ENCODE measurements at places on chromosomes 6 and 20.
A peak's percentile ranks its signal among the peaks of the same experiment; 100 is the strongest.

GRCh38 chr6:79913369-79913768 lies 34.0 kb downstream of the ELOVL4 start:
- no peak for DNase-seq

DNA sequence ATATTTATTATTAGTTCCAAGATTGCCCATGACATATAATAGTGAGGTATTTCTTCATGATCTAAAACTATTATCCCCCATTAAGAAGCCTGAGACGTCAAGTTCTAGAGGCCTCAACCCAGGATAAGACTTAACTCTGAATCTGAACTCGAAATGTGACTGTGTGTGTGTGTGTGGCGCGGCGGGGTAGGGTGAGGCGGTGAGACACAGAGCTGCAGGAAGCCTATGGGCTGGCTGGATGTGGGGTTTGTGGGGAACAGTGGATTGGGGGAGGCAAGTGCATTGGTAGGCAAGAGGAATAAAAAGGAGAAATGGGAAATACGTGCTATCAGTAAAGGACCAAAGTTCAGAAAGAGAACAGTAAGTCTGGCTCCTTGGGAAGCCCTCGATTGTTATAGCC lies 66.5 kb upstream of the RNF146 start:
- DNase-seq, result no peak

- DNase-seq, result no peak
Measured at GRCh38 chr6:7112741-7113313, 5.1 kb downstream of the RREB1 start.

DNA sequence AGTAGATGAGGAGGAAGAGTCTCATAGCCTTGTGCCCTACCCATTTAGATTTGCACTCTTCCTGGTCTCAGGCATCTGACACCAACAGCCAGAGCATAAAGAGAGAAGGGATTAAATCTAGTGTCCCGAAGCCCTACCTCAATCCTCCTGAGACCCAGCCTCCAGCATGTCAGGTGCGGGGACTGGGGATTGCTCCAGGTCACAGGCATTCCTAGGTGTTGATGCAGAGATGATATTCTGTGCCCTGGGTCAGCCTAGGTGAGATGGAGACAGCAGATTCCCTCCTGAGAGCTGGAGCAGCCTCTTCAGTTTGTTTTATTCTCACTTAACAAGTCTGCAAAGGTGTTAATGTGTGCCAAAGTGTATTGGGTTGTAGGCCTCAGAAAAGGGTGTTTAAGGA lies 89.8 kb downstream of the ANKRD6 start:
- no peak for DNase-seq

DNA sequence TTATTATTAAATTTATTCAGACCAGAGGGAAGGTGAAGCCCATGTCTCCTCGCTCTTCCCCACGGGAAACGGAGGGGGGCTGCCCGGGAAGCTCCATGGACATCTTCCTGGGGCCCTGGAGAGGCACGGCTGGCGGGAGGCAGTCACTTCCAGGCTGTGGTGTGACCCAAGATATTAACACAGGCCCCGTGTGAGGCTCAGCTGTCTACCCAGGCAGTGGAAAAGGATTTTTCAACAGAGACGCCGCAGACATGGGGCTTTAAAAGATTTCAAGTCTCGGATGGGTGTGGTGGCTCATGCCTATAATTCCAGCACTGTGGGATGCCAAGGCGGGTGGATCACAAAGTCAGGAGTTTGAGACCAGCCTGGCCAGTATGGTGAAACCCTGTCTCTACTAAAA lies 117.9 kb downstream of the ERMARD start:
- no peak for DNase-seq

DNA sequence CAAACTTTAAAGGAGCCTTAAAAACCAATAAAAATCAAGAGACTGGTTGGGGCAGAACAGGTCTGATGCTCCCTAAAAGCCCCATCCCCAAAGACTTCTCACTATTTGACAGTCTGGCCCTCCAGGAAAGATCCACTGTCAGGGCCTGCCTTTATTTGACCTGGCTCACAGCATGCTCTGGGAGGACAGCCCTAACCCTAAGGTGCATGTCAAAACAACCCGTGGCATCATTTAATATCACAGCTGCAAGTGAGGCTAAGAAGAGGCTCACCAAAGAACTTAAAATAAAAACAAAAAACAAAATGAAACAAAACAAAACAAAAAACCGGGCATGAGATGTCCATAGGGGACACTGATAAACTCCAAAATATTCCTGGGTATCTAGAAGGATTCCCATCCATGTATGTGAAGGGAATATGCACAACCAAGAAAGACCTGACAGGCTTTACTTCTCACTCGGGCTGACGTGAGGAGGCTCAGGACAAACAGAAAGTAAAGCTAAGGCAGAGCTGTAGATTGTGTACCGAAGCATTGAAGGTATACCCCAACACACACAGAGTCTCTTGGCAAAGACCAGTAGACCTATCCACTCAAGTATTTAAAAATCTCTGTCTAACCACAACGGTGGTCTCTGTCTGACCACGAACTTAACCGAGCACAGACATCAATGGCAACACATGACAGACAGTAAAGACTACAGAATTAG lies 57.3 kb downstream of the AHI1 start:
- no peak for DNase-seq

DNA sequence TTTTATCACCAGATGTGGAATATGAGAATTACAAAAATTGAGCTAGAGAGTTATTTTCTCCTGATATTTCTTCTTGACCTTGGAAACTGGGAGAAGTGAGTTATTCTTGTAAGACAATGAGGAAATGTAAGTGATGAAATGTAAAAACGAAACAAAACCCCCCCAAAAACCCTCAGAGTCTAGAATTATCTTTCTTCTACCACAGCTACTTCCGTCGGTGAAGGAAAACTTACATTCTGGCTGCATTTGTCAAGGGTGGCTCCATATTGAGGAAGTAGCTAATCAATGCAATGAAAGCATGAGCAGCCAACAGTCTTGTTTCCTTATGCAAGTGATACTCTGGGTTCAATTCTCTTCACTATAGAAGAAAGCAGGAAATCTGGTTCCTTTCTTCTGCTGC lies 661.7 kb upstream of the CITED2 start:
- DNase-seq, result no peak

- no peak for DNase-seq
Measured at GRCh38 chr6:37783856-37784584, 35.5 kb upstream of the ZFAND3 start.

DNA sequence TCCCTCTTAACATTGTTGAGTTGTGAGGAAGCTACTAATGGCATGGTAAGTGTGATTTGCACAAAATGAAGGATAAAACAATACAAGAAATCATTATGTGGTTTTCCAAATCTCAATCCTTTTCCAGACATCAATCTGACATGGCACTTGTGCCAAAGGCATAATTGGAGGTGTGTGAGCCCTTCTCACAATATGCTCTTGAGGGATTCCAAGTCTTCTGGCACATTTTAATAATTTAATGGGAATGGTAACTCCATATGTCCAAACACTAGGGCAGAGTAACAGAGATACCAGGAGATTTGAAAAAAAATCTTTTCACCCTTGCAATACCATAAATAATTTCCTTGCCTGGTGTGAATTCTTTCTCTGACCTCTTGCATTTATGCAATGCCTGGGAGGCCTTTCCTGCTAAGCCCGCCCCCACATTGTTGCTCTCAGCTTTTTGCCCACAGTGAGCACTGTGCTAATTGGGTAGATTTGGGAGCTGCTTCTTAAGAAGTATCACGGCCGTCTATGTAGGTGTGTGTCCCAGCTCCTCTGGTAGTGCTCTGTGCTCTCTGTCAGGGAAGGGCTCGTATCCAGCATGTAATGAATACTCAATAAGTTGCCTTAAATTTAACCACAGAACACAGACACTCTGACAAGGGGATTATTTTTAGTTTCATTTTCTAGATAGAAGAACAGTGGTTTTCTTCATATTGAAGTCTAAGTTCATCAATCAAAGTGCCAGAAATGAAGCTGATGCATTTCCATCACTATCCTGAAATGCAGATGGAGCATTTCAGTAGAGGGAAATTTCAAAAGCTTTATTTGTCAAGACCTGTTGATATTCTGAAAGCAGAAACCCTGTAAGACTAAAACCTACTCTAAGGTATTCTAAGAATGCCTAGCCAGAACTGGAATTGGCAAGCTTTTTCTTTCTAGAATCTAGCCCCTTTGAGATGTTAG lies 54.4 kb upstream of the CEP85L start:
- peak; percentile 88 for DNase-seq

DNA sequence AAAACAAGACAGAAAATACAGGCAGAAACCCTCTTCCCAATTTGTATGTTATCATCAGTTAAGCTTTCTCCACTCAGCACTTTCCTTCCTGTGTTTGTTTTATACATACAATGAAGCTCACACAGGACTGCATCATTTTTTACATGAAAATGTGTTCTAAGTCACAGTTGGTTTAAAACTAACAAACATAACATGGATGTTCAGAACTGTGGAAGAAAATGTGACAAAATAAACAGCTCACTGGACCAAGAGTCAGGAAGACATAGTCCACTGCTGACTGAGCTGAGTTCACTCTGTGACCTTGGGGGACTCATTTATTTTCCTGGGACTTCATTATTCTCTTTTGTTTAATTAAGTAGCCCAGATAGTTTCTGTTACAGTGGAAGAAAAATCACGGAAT lies 331.5 kb downstream of the SYNE1 start:
- DNase-seq, result no peak

DNA sequence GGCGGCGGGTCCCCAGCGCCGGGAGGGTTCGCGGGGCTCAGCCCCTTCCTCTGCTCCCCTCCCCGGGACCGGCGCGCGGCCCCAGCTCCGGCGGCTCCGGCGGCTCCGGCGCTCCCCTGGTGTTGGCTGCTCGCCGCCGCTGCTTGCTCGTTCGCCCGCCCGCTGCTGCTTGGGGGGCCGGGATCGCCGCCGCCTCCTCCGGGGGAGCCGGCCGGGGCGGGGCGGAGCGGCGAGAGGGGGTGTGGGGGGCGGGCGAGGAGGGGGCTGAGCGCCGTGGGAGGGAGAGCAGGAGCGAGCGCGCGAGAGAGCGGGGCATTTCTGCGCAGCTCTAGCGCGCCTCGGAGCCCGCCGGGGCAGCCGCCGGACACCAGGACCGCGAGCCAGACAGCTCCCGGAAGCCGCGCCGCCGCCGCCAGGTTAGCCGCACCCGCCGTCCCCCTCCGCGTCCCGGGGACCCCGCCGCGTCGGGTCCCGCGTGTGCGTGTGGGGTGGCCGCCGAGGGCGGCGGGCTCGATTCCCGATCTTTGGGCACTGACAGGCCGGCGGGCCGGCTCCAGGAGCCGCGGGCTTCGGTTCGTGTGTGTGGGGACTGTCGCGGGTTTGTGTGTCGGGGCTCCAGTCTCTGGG lies 62.0 kb upstream of the EPB41L1 start:
- no peak for DNase-seq

DNA sequence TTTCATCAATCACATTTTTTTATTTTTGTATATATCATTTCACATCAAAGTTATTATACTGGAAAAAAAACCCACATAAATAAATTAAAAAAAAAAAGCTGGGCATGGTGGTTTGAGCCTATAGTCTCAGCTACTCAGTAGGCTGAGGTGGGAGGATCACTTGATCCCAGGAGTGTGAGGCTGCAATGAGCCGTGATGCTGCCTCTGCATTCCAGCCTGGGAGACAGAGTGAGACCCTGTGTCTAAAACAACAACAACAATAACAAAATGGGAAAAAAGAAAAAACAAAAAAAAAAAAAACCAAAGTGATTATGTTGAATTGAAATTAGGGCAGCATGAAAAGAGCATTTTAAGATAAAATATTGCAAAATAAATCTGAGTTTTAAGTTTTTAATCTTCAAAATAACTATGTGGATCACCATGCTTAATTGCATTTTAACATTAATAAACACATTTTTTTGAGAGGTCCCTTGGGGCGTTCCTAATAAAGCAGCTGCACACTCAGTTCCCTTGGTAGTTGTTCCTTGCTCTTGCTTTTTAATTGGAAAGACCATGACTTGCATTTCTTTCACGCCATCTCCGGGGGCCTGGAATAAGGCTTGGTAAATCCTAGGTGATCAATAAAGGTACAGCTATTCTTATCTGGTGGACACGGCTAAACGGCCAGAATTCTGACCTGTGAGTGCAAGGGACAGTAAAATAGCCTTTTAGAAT lies 15.1 kb downstream of the NOX3 start:
- DNase-seq, result no peak

- no peak for DNase-seq
Measured at GRCh38 chr20:62275219-62275618, 27.6 kb upstream of the ADRM1 start.

- DNase-seq, result no peak
Measured at GRCh38 chr6:146027586-146028251, 1.1 kb upstream of the GRM1 start.

DNA sequence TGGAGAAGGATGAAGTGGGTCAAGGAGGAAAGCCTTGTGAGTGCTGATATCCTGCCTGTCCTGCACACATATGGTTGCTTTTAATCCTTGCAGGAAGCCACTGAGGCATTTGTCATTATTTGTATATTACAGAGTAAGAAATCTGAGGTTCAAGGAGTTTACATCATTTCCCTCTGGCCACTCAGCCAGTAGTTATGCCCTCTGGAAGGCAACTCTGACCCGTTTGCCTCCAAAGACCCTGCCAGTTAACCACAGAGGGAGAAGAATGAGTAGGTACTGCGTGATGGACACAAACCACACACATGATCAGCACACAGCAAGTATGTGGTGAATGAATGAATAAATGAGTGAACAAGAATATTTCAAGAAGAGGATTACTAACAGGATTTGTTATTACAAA lies 7.9 kb upstream of the FAM210B start:
- no peak for DNase-seq

All from NCI-H226 (cell line).